Activated T-cell treated with anti-CD3 and anti-CD28 coated beads, Interleukin-2, amount 50 U/mL, for 72 hours (primary cell): ENCODE measurements at places on chromosomes 2 and 18. TPM values are rescaled to one million over a fixed set of nuclear protein-coding genes. Genes with fewer than 3 reads are reported as not detected.

Gene C1QL2
- total RNA-seq = not detected

Gene EVX2
- not detected for total RNA-seq

Gene GORASP2
- total RNA-seq = 90.4 TPM

Gene FOSL2
- 248 TPM for total RNA-seq

Gene GALNT13
- total RNA-seq = not detected

Gene TUBA4A
- total RNA-seq = 99.8 TPM

Gene ALPP
- not detected for total RNA-seq

Gene CHST10
- 7.8 TPM for total RNA-seq

Gene TEKT4
- total RNA-seq = not detected

Gene NEU2
- not detected for total RNA-seq

Gene INHBB
- not detected for total RNA-seq

Gene ARHGEF4
- 1.7 TPM for total RNA-seq

Gene ALK
- not detected for total RNA-seq

Gene SKA1
- 63.2 TPM for total RNA-seq

Gene CRACDL
- 0.79 TPM for total RNA-seq

Gene ERMN
- total RNA-seq = 3.5 TPM

Gene ACAA2
- total RNA-seq = 84.1 TPM

Gene TRIM43
- total RNA-seq = not detected

Gene MYO7B
- total RNA-seq = 0.79 TPM

Gene SERPINB3
- not detected for total RNA-seq

Gene TUBA3E
- not detected for total RNA-seq

Gene GALR1
- not detected for total RNA-seq

Gene IL1F10
- total RNA-seq = not detected

Gene DHRS9
- 4.6 TPM for total RNA-seq

Gene STARD6
- total RNA-seq = 0.23 TPM

Gene LIMS4
- 1.1 TPM for total RNA-seq

Gene MAP4K3
- 17.1 TPM for total RNA-seq

Gene GCG
- not detected for total RNA-seq

Gene CRYGC
- total RNA-seq = not detected

Gene HOXD13
- total RNA-seq = not detected

Gene STK39
- total RNA-seq = 37.1 TPM

Gene ASB18
- not detected for total RNA-seq

Gene CENPO
- 44.1 TPM for total RNA-seq

Gene C2orf74
- total RNA-seq = 20.9 TPM

Gene CCDC74A
- 2.1 TPM for total RNA-seq

Gene GATA6
- total RNA-seq = 0.39 TPM

Gene DYSF
- total RNA-seq = 1.6 TPM

Gene ING5
- 42.6 TPM for total RNA-seq

Gene ANO7
- total RNA-seq = 0.90 TPM
